GM23248 (cell line): ENCODE measurements at places on chromosomes 4 and X. TPM values are rescaled to one million over a fixed set of nuclear protein-coding genes. Genes with fewer than 3 reads are reported as not detected.
A peak's percentile ranks its signal among the peaks of the same experiment; 100 is the strongest.

- no peak for DNase-seq
Measured at GRCh38 chr4:16790508-16790907, 107.9 kb downstream of the LDB2 start.

GRCh38 chrX:108018656-108019381 lies 26.0 kb upstream of the VSIG1 start:
- no peak for DNase-seq

The CC2D2A gene
- total RNA-seq = 10.2 and 19.5 TPM in 2 replicates

The GABRQ gene
- total RNA-seq = not detected in 2 replicates

DNA sequence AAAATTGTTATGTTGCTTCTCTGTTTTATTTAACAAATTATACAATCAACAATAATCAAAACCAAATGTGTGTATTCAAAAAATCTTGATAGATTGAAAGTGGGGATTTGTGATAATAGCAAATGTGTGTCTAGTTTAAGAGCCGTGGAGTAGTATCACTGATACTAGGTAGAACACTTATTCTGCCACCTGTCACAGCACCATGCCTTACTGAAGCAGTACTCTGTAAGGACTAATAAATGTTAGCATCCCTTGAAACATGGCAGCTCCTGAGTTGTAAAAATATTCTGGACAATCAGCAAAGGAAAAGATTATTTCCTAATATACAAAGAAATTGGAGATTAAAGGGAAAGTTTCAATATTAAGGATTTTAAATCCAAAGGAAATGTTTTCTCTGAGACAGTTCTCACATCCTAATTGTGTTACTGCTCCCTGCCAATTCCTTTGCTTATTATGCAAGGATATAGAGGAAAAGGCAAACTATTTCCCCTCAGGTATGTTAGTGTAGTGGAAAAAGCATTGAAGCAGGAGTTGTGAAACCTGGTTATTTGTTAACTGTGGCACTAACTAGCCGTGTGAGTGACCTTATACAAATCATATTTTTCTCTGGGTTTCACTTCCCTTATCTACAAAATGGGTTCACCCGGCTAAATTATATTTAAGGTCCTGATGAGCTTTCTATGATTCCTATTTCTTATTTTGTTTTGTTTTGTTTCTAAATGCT lies 303.1 kb downstream of the ARHGAP24 start:
- DNase-seq = peak; percentile 44

DNA sequence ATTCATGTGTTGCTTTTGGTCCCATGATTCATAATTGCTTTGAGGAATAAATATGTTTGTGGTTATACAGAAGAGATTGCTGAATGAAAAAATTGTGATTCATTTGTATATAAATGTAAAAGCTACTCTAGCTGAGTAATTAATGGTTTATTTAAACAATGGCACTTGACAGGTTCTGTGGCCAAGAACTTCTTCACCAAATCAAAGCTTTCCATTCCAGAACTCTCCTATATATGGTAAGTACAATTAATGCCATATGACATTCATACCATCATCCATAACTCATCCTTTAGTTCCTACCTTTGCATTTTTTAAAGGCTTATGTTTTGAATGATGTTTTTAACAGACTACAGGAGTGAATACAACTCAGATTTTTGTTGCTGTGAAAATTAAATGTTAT lies 105.8 kb downstream of the REPS2 start:
- DNase-seq = peak; percentile 28
